NCI-H774 (cell line): ENCODE measurements at places on chromosomes 3 and 15.

- DNase-seq = no peak
Observed at GRCh38 chr3:89262309-89262929, 155.0 kb downstream of the EPHA3 start.

- DNase-seq = no peak
Observed at GRCh38 chr15:58527573-58528187, 95.9 kb downstream of the LIPC start.

DNA sequence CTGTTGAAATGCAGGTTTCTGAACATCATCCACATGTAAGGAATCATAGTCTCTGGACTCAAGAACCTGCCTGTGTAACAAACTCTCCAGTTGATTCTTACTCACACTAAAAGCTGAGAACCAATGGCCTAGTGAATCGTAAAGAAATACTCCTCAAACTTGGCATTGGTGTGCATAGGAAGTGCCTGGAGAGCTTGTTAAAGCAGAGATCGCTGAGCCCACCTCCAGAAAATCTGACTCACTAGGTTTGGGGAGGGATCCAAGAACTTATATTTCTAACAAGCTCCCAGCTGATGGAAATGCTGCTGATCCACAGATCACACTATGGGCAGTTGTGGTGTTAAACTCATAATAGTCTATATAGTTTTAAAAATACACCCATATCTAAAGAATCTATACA is 55.8 kb upstream of the LMCD1 start:
- no peak for DNase-seq

DNA sequence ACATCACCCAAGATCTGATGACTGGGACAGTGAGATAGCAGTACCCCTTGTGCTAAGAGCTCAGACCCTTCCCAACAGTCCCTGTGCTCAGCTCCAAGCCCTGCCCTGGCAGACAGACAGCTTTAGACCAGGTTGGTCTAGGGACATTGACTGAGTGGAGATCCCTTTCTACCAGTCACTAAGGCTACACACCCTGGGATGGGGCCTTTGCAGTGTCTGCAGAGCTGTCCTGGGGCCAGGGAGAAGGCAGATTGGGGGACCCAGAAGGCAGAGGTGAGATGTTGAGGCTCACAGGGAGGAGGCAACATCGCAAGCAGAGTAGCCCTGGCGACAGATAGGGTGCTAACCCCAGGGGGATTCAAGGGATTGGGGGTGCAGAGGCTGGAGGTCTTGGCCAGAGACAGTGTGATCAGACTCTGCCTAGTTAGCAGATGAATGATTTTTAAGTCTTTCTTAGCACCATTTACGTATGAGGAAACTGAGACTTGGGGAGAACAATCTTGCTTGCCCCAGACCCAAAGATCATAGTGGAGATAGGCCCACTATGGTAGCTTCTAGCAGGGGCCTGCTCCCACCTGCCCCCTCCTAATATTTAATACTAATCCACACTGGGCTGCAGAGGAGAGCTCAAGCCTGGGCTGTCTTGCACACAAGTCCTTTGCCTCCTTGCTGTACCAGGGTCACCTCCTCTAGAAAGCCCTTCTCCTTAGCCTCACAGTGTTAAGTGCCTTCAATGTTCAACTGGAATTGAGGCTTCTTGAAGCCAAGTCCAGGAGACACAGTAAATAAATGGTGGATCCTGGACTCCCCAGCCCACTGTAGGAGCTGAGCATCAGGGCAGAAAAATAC is 32.6 kb downstream of the HMCES start:
- DNase-seq = no peak

DNA sequence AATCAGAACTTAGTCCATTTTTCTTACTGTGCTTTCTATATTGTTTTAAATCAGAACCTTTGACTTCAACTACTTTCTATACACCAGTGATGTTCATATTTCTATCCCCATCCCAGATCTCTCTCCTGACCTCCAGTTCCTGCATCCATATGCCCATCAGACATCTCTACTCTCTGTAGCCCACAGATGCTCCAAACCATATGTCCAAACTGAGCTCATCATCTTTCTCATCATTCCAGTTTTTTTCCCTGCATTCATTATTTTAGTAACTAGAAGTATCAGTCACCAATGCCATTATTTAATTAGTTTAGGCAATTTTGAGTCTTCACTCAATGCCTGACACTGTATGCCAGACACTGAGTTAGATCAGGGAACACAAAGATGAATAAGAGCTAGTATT is 25.4 kb upstream of the IL16 start:
- DNase-seq = no peak

DNA sequence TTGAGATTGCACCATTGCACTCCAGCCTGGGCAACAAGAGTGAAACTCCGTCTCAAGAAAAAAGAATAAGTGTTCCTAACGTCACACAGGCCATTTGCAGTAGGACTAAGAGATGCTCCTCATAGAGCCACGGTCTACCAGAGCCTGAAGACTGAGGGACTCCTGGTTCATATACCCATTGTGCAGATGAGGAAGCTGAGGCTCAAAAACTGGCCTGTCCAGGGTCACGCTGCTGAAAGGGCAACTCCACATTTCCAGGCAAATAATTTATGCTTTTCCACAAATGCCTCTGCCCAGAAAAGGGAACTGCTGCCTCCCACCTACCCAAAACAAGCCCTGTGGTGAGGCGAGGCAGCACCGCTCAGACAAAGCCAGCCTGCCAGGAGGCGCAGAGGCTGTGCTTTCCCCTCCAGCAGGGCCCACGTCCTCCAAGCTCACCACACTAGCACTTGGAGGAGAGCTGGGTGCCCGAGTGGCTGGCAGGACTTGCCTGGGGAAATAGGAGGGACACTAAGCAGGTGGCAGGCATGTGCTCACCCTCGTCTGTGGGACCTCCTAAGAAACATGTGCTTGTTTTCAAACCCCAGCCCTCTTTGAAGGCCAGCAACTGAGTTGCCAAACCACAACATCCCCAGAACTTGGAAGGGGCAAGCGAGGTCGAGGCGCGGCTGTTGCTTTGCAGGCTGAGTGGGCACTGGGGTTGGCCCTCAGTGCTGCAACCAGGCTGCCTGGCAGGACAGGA is 195.6 kb downstream of the XXYLT1 start:
- no peak for DNase-seq

GRCh38 chr15:67194171-67195114 is 60.0 kb downstream of the AAGAB start:
- no peak for DNase-seq

- no peak for DNase-seq
Observed at GRCh38 chr3:134790065-134790464, 5.0 kb upstream of the EPHB1 start.

- no peak for DNase-seq
Observed at GRCh38 chr3:163523375-163523774, 1554.9 kb downstream of the SI start.

GRCh38 chr3:10553591-10554235 is 48.3 kb upstream of the ATP2B2 start:
- DNase-seq = no peak

GRCh38 chr15:45637552-45638033 is 2.8 kb downstream of the SQOR start:
- no peak for DNase-seq
